Activated CD4-positive, alpha-beta T cell treated with anti-CD3 and anti-CD28 coated beads, Interleukin-2, amount 50 U/mL, for 4 hours (primary cell): ENCODE measurements at places on chromosomes 16 and 17.

GRCh38 chr16:75931043-75931442 is 204.8 kb upstream of the CPHXL start:
- no peak for DNase-seq

DNA sequence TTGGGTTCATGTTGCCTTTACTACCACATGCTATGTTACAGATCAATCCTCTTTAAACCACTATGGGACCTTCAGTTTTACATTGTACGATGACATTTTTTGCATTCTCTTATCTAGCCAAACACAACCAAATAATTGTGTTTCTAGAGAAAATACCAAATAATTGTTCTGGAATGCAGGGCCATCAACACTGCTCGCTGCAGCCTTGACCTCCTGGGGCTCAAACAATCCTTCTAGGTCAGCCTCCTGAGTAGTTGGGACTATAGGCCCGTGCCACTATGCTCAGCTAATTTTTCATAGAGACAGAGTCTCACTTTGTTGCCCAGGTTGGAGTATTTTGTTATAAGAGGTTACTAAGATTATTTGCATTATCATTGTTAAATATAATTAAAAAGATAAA is 237.5 kb upstream of the PMFBP1 start:
- no peak for DNase-seq

DNA sequence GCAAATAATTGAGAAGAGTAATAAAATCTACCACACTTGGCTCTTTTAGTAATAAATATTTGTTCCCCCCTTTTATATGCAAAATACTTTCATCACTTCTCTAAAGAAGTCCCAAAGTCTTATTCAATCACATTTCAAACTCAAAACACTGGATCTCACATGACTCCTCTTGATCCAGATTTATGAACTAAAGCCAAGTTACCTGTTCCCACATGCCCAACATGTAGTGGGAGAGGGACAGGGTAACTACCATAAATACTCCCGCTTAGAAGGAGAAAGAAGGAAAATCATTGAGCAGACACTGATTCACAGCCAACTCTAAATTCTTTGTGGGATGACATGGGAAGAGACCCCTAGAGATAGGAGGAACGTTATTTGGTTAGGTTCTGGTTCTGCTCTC is 64.9 kb upstream of the PMFBP1 start:
- DNase-seq = no peak

DNA sequence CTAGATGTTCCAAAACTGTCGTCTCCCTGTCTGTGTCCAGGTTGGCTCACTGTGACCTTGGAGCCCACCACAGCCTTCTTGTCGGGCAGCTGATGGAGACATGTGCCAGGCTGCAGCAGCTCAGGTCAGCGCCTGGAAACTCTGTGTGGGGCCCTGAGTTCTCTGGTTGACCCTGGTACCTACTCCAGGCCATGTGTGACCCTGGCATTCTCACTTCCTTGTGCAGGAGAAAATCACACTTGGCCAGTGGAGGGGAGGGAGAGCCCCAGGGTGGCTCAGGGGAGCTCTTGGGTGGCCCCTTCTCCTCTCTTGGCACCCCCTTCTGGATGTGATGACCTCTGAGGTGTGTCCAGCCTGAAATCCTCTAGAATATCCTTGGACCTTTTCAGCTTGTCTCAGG is 25.0 kb upstream of the CPNE2 start:
- DNase-seq = no peak

GRCh38 chr17:62763891-62764600 is 44.1 kb downstream of the MARCHF10 start:
- DNase-seq = no peak

DNA sequence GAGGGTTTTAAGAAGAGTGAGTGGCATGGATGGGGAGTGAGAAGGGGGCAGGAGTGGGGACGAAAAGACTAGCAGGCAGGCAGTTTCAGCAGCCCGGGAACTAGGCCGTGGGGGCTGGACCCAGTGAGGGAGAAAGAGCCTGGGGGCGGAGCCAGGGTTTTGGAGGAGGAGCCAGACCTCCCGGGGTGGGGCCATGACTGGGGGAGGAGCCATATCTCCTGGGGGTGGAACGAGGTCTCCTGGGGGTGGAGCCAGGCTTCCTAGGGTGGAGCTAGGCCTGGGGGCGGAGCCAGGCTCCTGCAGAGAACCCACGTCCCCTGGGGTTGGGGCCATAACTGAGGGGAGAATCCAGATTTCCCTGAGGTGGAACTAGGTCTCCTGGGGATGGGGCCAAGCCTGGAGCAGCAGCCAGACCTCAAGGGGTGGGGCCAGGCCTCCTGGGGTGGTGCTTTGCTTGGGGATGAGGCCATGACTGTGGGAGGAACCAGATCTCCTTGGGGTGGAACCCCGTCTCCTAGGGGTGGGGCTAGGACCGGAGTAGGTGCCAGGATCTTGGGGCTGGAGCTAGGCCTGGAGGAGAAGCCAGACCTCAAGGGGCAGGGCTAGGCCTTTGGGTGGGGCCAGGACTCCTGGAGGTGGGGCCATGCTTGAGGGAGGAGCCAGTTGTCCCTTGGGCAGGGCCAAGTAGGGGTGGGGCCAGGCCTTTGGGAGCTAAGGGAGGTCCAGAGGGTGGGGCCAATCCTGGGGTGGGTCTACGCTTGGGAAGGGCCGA is 41.7 kb upstream of the JPH3 start:
- no peak for DNase-seq

- no peak for DNase-seq
These were observed 44.8 kb upstream of the MSI2 start for GRCh38 chr17:57211543-57211942.
